ENCODE measurements at places on chromosomes 2 and 18.

- no peak for DNase-seq
Observed at GRCh38 chr2:146642066-146642465, 1202.8 kb upstream of the ACVR2A start.

DNA sequence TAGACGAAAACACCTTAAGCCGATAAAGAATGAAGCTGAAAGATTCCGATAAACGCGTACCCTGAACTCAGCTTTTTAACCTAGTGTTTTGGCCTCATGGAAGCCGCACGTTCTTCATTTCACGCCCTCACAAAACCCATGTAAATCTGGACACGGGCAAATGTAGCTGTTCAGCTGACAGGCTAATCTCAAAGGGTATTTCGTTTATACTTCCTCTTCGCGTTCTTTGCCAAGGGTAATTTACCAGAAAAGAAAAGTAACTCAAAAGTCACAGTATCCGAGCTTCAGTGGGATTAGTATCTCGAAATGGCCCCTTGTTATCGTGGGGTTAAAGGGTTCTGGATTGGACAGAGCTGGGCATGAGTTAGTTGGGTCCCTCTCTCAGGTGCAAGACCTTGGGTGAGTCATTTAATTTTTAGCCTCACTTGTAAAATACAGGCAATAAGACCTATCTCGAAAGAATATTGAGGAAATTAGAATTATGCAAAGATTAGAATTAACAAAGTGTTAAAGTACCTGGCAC is 22.0 kb upstream of the STPG4 start:
- no peak for DNase-seq

DNA sequence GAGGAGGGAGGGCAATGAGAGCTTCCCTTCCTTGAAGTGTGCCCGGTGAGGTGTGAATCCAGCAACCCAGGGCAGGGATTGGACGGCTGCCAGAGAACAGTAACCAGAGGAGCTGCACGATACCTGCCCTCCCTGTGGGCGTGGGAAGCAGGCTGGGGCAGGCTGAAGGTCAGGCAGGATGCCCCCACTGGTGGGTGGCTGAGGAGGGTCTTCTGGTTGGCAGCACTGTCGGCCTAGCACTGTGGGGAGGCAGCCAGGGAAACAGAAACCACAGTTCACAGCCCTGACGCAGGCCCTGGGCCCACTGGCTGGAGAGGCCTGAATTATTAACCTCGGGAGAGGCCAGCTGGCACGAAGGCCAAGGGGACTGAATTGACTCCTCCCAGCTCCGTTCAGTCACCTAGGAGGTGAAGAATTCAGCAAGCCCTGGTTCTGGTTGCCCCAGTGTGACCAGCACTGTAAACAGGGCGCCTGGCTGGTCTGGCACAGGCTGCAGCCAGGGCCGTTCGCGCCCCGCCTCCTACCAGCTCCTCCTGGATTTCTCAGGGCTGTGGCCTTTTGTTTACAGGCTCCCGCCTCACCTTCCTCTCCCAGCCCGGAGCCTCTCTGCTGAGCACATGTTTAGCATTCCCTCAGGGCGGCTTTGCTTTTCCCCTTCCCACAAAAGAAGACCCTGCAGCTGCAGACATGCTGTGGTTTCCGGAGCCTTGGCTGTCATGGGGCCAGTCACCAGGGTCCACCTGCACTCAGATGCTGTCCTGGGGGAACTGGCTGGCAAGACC is 97.8 kb downstream of the B3GNT2 start:
- DNase-seq, result no peak

DNA sequence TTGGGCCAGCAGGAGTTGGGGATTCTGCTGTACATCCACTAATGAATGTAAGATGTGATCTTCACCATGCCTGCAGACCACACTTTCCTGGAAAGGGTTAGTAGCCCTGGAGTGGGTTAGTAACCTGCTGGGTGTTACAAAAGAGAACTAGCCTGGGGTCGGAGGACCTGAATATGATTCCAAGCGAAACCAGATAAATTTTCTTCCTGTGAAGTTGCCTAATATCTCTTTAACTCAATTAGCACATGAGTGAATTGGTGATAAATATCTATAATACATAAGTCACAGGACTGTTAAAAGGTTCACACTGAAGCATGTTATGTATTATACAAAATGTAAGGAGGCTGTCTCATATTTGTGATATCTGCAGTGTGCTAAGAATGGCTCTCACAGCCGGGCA is 291.0 kb downstream of the CNTNAP5 start:
- no peak for DNase-seq

DNA sequence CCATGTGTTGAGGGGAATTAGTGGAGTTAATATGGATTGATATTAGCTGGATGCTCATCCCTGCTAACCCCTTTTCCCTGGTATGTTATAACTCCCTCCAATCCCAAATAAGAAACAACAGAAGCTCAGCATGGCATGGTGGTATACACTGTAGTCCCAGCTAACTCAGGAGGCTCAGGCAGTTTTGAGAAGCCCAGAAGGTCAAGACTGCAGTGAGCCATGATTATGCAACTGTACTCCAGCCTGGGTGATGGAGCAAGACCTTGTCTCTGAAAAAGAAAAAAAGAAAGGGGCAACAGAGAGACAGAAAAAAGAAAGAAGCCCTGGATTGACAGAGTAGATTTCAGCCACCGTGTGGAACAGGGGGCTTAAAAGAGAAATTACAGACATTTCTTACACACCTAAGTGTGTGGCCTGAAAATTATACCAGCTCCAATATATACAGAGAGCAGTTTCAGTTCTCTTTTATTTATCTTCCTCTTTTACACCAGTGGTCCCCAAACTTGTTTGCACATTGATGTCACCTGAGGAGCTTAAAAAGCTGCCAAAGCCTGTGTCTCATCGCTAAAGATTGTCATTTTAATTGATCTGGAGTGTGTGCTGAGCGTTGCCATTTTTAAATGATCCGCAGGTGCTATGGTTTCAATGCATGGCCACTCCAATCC is 203.6 kb downstream of the UBE2E3 start:
- no peak for DNase-seq
